Activated CD4-positive, alpha-beta memory T cell treated with anti-CD3 and anti-CD28 coated beads for 36 hours (primary cell): ENCODE measurements at places on chromosomes 1 and 21. TPM values are rescaled to one million over a fixed set of nuclear protein-coding genes. Genes with fewer than 3 reads are reported as not detected.

The PADI4 gene
- 0.12 TPM for total RNA-seq

- no peaks in the 10 kb centered on the region for H3K4me1 ChIP-seq
- peaks cover 2% of the 10 kb centered on the region for H3K27me3 ChIP-seq
- no peak overlapping the region for H3K4me3 ChIP-seq
- no peak overlapping the region for H3K27ac ChIP-seq
Observed at GRCh38 chr1:65958561-65959350, 166.1 kb downstream of the PDE4B start.

DNA sequence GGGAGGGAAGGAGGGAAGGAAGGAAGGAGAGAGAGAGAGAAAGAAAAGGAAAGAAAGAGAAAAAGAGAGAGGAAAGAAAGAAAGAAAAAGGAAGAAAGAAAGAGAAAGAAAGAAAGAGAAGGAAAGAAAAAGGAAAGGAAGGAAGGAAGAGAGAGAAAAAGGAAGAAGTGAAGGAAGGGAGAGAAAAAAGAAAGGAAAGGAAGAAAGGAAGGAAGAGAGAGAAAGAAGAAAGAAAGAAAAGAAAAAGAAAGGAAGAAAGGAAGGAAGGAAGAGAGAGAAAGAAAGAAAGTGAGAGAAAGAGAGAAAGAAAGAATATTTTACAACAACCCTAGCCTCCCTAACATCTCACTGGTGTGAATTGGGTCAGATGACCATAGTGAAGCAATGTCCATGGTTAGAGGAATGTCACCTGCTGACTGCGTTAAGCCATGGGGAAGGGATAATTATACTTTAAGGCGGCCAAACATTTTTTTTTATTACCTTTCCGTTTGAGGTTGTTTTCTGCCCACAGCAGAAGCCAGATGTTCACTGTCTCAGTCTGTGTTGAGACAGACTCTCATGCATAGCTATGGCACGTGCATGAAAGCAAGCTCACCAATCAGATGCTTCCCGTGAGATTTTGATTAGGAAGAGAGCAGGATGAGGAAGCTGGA lies 76.4 kb downstream of the SNRPE start:
- no peak for DNase-seq
- no peaks in the 10 kb centered on the region for H3K4me1 ChIP-seq
- H3K4me3 ChIP-seq: no peak overlapping the region

GRCh38 chr1:110258734-110259133 lies 48.6 kb downstream of the KCNC4 start:
- no peak overlapping the region for H3K27ac ChIP-seq
- no peak for DNase-seq
- no peak overlapping the region for H3K4me3 ChIP-seq

The CYP4X1 gene
- not detected for total RNA-seq

The SLC45A3 gene
- total RNA-seq: 0.56 TPM

DNA sequence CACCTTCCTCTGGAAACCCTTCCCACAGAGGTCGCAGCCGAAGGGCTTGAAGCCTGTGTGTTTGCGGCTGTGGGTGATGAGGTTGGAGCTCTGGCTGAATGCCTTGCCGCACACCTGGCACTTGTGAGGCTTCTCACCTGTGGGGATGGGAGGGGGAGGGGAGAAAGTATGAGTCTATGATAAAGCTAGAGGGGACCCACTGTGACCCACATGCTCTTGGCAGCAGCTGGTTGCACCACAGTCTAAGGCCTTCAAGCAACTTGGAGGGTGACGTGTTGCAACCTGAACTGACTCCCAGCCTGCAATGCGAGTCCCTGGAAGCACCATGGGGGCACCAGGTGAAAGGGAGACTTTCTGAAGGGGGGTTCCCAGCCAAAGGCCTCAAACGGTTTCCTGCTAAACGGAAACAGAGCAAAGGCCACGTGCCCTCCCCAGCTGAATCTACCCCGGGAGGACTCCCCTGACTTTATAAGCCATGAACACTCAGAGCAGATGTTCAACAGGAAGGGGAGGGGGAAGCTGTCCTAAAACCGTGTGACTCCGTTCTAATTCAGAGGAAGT lies 10.6 kb downstream of the GFI1 start:
- peaks cover 81% of the 10 kb centered on the region for H3K36me3 ChIP-seq
- no peaks in the 10 kb centered on the region for H3K27me3 ChIP-seq
- peaks cover 87% of the 10 kb centered on the region for H3K4me1 ChIP-seq
- H3K27ac ChIP-seq: peak overlapping the region; percentile 86

GRCh38 chr1:7646981-7647901 lies 123.9 kb upstream of the VAMP3 start:
- H3K4me3 ChIP-seq: no peak overlapping the region
- no peaks in the 10 kb centered on the region for H3K4me1 ChIP-seq
- peaks cover 1% of the 10 kb centered on the region for H3K27me3 ChIP-seq
- no peak overlapping the region for H3K27ac ChIP-seq
- H3K36me3 ChIP-seq: no peaks in the 10 kb centered on the region

GRCh38 chr21:45894906-45895777 lies 86.4 kb upstream of the COL6A1 start:
- H3K4me1 ChIP-seq: peaks cover 37% of the 10 kb centered on the region
- H3K36me3 ChIP-seq: no peaks in the 10 kb centered on the region
- no peak for DNase-seq
- H3K27ac ChIP-seq: no peak overlapping the region
- no peak overlapping the region for H3K4me3 ChIP-seq
- H3K27me3 ChIP-seq: no peaks in the 10 kb centered on the region

DNA sequence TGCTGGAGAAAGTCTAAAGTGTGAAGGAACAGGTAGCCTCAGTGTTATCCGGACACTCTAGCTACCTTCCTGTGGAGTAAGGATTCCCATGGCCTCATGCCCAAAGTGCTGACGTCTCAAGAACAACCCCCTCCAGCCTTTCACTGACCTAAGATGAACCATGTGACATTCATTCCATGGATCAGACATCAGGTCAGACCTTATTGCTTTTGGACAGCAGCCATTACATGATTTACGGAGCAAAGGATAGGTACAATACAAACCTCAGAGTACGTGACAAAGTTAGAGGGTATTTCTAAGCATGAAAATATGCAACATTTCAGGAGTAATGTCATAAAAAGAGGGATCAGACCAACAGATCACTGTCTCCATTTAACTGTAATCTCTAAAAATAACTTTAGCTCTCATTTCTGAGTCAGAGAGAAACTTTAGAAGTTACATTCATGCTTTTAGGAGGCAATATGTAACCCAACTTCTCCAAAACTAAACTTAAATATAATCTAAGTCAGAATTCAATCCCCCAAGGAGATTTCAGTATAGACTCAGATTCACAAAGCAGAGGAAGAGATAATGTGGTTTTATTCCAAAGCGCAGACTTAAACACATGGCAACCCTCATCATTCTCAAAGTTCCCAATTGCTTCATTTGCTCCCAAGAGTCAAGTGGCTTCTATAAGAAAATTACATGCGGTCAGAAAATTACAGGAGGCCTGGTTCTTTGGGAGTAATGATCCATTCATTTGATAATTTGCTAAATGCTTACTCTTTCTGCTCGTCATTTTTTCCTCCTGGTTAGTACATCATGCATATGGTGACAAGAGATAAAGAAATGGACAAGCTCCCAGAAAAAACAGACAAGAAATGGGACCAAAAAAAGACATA lies 280.4 kb downstream of the SETD4 start:
- peaks cover 12% of the 10 kb centered on the region for H3K27me3 ChIP-seq
- H3K4me3 ChIP-seq: no peak overlapping the region
- no peak overlapping the region for H3K27ac ChIP-seq
- no peaks in the 10 kb centered on the region for H3K4me1 ChIP-seq

DNA sequence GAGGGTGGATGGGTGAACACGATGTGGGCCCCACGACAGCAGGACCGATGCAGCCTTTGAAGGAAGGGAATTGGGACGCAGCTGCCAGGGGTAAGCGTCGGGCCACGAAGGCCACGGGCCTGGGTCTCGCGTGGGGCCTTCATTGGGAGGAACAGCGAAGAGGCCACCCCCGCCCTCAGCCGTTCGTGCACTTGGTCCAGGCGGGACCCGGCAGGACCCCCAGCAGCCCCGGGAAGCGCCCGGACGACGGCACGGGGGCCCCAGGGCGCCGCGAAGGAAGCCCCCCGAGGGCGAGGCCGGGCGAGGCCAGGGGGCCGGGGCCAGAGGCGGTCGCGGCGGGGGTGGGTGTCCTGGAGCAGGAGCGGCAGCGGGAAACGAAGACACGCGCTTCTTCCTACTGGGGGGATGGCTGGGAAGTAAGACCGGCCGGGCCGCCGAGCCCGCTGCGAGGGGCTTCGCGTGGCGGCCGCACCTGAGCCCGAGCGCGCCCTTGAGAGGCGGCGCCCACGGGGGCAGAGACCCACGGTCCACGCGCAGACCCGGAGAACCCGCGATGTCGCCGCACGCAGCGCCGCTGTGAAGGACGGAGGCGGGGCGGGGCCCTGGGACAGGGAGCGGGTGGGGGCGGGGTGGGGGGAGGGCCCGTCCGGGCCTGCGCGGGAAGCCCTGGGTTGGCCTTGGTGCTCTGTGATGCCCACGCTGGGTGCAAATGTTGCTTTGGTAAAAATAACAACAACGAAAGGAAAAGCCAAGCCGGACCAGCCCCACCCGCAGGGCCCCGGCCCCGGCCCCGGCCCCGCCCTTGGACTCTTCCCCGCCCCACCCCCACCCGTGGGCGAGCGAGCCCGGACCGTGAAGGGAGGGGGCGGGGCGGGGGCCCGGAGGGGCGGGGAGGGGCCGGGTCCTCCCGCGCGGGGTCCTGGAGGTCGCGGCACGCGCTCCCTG lies 56.0 kb upstream of the ADARB1 start:
- peaks cover 43% of the 10 kb centered on the region for H3K27me3 ChIP-seq
- H3K4me3 ChIP-seq: peak overlapping the region; percentile 57
- H3K27ac ChIP-seq: no peak overlapping the region
- no peak for DNase-seq
- peaks cover 7% of the 10 kb centered on the region for H3K4me1 ChIP-seq
- no peaks in the 10 kb centered on the region for H3K36me3 ChIP-seq

DNA sequence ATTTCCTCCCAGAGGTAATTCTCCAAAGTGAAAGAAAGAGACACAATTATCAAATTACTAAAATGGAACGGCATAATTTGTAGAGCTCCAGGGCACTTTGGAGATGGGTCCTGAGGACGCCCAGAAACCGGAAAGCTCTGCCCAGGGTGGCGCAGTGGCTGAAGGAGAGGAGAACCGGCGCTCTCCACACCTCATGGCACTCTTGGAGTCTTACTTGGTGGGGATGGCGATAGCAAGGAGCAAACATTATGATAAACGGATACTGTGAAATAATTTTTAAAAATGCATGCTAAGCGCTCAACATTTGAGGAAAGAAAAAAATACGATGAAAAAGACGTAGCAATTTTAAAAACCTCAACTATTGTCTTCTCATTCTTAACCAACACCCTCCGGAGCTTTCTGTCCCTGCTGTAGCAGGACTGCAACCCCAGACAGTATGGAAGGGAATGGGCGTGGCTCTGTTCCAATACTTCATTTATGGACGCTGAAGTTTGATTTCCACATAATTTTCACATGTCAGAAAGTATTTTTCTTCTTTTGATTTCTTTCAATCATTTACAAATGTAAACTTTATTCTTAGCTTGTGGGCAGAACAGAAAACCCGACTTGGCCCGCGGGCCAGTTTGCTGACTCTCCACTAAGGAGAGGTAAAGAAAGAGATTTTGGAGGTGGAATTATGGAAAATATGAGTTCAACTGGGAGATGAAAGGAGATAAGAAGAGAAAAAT lies 1.1 kb downstream of the S100A11 start:
- peaks cover 49% of the 10 kb centered on the region for H3K36me3 ChIP-seq
- peak overlapping the region; percentile 83 for H3K4me3 ChIP-seq
- no peaks in the 10 kb centered on the region for H3K27me3 ChIP-seq

DNA sequence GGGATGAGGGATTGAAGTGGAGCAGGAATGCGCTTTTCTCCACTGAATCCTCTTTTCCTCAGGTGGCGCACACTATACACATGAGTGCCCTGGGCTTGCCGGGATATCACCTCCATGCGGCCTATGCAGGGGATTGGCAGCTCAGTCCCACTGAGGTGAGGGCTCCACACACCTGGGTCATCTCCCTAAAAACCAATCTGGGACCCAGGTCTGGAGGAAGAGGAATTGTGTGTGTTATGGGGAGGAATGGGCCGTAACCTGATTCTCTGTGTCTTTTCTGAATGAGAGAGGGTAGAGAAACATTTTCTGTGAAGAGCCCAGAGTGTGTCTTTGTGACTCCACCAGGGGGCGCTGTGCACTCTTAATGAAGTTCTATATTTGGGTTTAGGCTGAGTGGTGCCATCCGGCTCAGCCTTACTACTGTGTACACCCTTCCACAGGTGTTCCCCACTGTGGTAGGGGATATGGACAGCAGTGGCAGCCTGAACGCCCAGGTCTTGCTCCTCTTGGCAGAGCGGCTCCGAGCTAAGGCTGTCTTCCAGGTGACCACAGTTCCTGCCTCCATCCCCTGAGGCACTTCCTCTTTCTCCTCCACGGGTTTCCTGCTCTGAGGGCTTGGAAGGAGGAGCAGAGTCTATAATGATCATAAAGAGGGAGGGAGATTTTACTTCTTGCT lies 1.5 kb downstream of the TOMM40L start:
- H3K27ac ChIP-seq: peak overlapping the region; percentile 67
- H3K4me1 ChIP-seq: peaks cover 23% of the 10 kb centered on the region
- no peaks in the 10 kb centered on the region for H3K27me3 ChIP-seq
- peaks cover 14% of the 10 kb centered on the region for H3K36me3 ChIP-seq
- peak overlapping the region; percentile 100 for H3K4me3 ChIP-seq

DNA sequence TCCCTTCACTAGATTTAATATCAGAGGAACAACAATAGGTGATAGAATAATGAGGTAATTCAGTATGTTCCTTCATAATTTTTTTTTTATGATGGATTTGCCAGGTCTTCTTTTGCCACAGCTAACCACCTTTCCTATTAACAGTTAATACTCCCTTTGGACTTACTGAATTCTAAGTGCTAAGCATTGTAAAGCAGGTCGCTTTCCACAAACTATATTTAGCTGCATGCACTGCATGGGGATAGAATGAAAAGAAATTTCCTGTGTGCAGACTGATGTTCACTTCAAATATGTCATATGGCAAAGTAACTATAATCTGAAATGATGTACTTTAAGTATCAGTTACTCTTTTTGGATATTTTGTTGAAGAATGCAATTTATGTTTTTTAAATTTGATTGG lies 85.8 kb downstream of the GPR161 start:
- H3K36me3 ChIP-seq: peaks cover 6% of the 10 kb centered on the region
- H3K4me1 ChIP-seq: no peaks in the 10 kb centered on the region
- H3K27me3 ChIP-seq: no peaks in the 10 kb centered on the region
- no peak overlapping the region for H3K4me3 ChIP-seq
- no peak overlapping the region for H3K27ac ChIP-seq

DNA sequence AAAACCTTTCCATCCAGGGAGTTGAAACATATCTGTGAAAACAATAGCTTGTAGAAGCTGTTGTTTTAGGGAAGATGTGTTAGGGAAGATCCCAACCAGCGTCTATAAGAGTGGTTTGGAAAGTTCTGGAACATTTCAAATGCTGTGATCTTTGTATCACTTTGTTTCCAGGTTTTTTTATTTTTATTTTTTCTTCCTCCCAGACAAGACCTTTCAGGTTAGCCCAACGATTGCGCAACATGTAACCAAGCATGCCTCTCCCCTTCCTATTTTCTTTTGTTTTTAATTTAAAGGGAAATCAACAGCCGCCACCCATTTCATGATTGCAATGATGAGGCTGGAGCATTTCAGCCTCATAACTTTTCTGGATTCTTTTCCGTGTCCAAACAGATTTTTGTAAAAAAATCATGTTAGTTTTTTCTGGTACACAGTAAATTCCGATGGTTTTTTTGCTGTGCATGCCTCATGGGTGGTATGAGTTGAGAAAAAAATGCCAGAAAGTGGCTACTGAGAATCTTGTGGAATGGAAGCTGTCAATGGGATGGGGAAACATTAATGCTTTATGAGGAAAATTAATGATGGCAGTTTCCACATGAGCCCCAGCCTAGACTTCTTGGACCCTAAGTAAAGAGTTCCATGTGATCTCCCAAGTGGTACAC lies 109.3 kb downstream of the RUNX1 start:
- no peaks in the 10 kb centered on the region for H3K27me3 ChIP-seq
- H3K36me3 ChIP-seq: no peaks in the 10 kb centered on the region
- no peak overlapping the region for H3K27ac ChIP-seq

The LCE1E gene
- total RNA-seq: not detected
